NCI-H2029 treated with DMSO at 0.1 percent for 48 hours (cell line): ENCODE measurements at places on chromosomes 11 and 22.

DNA sequence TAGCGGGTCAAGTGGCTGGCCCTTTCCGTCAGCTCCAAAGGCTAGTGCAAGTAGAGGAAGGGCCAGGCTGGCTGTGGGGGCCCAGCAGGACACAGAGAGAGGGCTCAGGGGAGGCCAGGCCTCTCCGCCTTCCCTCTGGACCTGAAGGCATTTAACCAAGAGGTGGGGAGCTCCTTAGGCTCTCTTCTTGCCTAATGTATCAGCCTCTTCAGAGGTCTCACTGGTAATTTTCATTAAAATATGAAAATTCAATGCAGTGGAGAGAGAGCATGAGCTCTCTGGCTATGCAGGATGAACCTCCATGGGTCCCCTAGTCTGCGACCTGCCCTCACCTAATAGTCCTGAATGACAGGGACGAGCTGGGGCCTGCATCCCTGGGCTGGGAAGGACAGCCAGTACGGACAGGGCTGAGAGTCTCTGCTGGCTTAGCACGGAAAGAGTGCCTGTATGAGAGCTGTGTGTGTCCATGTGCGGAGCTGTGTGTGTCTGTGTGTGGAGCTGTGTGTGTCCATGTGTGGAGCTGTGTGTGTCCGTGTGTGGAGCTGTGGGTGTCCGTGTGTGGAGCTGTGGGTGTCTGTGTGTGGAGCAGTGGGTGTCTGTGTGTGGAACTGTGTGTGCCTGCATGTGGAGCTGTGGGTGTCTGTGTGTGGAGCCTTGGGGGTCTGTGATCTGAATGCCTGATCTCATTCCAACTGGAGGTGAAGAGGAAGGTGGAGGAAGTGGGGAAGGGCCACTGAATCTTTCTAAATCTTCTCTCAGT, 2.4 kb downstream of the ALX4 start:
- no peak for DNase-seq

DNA sequence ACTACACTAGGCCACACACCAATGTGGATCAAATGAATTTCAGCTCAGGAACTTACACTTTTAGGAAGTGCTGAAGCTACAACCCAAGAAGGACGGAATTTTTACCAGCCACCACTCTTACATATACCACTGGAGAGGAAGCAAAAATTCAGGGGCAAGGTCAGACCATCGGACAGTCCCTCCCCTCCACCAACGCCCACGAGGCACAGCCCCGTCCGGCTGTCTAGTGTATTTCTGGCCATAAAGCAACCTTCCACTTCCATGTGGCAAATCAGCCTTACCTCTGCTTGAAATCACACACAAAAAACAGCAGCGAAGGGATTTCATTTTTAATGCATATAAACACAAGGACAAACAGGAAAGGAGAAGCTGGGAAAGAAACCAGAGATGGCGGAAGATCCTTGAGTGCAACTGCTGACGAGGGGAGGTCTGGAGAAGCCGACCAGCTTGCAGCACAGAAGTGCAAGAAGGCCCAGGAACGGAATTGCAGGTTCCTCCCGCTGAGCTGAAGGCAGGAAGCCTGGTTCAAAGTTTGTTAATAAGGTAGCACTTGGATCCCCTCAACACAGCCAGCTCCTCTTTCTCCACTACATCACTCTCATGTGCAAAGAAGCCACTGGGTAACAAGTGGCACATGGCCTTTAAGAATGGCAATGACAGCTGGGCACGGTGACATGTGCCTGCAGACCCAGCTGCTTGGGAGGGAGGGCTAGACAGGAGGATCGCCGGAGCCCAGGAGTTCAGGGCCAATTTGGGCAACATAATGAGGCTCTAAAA, 71.5 kb downstream of the SHANK2 start:
- no peak for DNase-seq

DNA sequence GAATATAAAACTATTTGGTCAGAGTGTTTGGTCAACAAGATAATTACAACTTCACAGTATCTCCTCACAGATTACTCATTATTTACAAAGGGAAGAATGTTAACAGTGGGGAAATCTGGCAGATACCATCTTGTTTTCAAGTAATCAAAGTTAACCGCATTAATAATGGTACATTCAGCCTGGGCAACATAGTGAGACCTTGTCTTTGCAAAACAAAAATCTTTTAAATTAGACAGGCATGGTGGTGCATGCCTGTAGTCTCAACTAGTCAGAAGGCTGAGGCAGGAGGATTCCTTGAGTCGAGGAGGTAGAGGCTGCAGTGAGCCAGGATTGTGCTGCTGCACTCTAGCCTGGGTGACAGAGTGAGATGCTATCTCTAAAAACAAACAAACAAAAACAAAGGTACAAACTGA, 78.5 kb downstream of the ACER3 start:
- no peak for DNase-seq

DNA sequence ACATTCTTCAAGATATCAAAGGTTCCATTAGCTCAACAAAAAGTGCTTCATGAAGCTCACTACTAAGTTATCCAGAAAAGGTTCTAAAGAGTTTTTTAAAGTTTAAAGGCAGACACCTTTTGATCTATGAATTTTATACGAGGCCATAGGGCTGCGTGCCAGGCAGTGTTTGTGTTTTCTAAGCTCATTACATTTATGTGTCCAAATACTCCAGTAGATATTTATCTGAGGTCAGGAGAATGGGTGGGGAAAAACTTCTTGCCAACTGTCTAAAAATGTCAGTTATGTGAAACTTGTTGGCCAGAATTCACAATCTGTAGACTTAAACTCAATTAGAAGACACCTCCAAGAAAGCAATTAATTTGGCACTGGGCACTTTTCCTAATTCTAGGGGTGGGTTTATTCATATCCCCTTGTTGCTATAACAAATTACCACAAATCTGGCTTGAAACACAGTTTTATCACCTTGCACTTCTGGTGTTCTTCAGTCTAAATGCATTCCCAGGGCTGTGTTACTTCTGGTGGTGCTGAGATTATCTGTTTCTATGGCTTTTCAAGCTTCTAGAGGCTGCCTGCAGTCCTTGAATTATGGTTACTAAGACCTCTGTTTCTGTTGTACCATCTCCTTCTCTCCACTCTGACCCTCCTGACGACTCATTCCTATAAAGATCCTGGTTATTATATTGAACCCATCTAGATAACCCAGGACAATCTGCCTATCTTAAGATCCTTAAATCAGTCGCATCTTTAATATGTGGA, 1030.4 kb upstream of the CNTN5 start:
- DNase-seq = no peak

DNA sequence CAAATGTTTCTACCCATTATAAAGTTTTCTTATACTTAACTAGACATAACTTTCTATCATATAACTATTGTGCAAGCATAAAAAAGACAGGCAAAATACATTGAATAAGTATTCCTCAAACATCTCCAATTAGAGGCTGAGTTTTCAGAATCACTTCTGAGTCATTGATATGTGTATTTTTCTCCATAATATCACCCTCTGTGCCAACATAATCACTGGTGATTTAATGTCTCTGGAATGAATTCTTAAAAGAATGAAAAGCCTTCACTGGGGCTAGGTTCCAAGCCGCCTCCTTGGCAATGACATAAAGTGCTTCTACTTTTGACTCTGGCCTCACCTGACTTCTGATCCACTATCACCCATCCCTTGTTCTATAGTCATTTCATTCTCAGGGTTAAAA, 197.0 kb upstream of the E2F8 start:
- DNase-seq = no peak

DNA sequence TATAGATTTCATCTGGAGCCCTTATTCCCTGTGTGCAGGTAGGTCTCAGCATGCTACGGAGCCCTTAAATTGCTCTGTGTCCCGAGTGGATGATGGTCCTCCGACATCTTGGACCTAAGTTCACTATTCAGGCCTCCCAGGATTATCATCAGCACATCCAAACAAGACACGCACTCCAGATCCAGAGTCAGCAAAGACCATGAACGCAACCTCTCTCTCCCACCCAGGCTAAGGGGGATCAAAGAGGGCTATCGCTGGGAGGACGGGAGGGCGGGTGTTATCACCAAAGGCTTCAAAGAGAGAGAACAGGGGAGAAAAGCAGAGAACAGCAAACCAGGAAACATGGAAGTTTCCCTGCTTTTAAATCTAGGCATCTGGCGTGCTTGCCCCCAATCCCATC, 659.4 kb downstream of the TBC1D22A start:
- DNase-seq = no peak

DNA sequence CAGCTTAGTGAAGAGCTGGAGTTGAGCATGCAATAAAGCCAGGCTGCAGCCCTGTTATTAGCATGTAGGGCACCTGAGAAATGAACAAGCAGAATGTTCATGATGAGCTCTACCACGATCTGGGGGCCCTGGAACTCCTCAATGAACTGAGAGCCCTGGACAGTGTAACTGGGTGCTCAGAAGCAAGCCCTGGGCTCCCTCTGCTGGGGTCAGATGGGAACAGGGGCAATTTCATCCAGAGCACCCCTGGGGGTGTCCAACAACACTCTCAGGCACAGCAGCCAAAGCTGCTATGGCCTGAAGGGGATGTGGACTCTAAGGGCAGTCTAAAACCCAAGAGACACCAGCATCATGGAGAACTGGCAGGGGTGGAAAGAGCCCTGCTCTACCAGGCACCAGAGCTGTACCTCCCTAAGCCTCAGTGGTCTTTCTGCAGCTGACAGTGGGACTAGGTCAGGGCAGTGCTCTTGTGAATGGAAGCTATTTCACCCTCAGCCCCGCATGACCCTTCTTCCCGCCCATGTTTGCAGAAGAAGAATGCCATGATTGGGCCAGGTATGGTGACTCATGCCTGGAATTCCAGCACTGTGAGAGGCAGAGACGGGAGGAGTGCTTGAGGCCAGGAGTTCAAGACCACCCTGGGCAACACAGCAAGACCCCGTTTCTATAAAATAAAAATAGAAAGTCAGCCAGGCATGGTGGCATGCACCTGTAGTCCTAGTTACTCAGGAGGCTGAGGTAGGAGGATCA, 28.9 kb downstream of the THOC5 start:
- no peak for DNase-seq

- DNase-seq = no peak
Measured at GRCh38 chr11:57574061-57574460, 6.6 kb upstream of the UBE2L6 start.

- no peak for DNase-seq
Measured at GRCh38 chr22:36921309-36922104, 8.1 kb downstream of the CSF2RB start.

GRCh38 chr11:33558097-33558496, 142.5 kb downstream of the C11orf91 start:
- DNase-seq = no peak

- DNase-seq = no peak
Measured at GRCh38 chr11:83438438-83438837, 152.3 kb upstream of the CCDC90B start.

- DNase-seq = no peak
Measured at GRCh38 chr11:215581-216037, 8.1 kb downstream of the RIC8A start.

DNA sequence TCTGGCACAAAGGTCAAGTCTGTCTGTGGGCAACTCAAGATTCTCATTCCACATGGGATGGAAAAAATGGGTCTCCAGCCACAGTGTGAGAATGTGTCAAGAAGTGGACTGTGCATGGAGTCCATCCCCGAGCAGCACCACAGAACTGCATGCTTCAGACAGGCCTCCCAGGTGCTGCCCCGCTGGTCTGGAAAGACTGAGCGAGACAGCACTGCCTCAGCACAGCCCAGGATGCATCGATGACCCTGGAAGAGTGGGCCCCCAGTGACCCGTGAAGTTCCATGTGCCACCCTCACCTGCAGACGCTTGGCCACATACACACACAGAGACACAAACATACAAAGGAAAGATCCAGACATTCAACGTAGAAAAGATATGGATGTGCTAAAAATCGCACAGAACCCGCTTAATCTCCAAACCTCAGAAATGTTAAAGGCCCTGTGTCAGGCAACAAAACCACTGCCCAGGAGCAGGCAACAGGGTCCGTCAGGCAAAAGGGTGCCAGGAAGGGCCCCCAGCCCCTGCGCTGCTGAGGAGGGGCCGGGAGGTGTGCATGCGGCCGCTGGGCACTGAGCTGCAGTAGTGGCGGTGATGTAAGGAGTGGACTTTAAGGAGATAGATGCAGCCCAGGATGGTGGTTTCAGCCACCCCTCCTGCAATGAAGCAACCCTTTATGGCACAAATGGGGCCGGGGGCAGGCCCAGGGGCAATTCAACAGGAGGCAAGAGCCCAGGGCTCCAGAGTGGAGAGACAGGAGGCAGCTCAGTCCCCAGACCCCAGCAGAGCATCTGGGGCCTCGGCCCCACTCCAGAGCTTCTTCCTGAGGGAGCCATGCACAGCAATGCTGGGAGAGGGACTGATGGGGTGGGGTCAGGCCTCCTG, 84.7 kb downstream of the DGCR2 start:
- no peak for DNase-seq

- DNase-seq = no peak
Measured at GRCh38 chr11:120184371-120184945, 26.4 kb upstream of the OAF start.

- DNase-seq = no peak
Measured at GRCh38 chr11:79045018-79045799, 395.6 kb downstream of the TENM4 start.

DNA sequence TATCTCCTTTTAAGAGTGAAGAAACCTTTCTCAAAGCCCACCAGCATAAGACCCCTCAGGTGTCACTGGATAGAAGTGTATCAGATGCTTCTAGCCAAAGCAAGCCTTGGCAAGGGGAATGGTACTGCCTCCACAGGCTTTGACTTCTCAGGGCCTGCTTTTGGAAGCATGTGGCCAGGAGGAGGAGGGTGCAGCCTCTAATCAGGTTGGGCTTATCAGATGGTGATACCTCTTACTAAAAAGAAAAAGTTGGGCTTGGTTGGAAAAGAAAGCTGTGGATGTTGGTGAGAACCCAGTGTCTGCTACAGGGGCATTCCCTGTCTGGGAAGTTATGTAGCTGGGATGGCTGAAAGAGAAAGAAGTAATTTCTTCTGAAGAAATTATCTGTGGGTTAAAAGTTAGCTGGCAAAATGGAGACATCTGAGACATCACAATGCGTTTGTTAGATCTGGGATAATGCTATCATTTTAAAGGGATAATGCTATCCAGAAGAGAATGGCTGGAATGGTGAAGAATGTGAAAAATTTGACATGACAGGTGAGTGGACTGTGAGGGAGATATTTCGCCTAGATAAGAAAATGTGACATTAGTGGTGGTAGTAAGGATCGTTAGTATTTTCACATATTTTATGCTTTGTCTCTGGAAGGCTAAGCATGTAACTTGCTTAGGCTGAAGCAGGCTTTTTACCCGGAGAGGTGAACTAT, 7.2 kb downstream of the APLP2 start:
- no peak for DNase-seq

GRCh38 chr22:25702571-25703167, 39.3 kb upstream of the MYO18B start:
- no peak for DNase-seq

GRCh38 chr11:64306876-64307622, 1.7 kb downstream of the ESRRA start:
- no peak for DNase-seq

DNA sequence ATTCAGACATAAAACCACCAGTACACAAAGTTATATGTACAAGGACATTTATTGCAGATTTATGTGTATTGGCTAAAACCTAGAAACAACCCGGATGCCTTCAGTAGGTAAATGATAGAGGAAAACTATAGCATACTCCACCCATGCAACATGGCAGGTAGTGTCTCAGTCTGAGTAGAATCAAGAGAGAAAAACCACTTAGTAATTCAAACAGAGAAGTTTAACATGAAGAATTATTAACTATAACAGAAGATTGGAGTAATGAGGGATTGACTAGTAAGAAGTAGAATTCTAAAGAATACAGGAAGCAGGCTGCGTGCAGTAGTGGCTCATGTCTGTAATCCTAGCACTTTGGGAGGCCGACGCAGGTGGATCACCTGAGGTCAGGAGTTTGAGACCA, 16.2 kb upstream of the SPTY2D1 start:
- no peak for DNase-seq
